ENCODE measurements at places on chromosomes 2 and 18.

DNA sequence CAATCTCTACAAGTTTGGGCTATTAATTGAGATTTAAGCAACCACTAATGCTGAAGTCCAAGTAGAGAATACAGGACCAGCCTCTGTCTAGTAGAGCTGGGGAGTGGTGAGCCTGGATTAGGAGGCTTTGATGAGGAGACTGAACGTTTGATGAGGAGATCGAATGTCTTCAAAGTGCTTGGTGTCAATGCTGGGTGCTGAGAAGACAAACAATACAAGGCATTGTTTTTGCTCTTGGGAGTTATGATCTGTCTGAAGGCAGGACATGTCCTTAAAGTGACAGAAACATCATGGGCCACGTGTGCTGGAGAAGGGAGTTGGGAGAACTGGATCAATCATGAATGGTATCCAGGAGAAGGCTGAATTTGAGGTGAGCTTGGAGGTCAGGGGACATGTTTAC, 143.6 kb downstream of the SPHKAP start:
- DNase-seq: no peak

- DNase-seq: peak; percentile 84
These were observed at the start of gene SDC1 for GRCh38 chr2:20224716-20225293. Gene SDC1, minus strand, starts transcription at chr2:20225130. Its CDS starts 263 bp downstream, at chr2:20224867.

- no peak for DNase-seq
These were observed 43.1 kb downstream of the MAP4K4 start for GRCh38 chr2:101740555-101740964.

DNA sequence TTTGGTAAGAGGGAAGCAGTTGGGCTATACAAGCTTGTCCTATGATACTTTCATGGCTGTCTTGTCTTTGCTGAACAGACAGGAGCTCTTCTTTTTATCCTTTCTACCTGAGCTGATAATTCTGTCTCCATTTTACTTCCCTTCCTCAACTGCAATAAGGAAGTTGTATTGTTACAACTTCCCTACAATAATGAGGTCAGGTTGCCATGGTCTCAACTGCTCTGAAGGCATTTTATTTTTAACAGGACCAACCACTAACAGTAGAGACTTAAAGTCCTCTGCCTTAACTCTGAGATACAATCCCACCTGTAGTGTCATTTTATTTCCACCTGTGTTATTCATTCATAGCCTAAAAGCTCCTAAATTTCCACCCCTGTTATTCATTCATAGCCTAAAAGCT, 118.6 kb upstream of the PGAP1 start:
- DNase-seq: no peak

DNA sequence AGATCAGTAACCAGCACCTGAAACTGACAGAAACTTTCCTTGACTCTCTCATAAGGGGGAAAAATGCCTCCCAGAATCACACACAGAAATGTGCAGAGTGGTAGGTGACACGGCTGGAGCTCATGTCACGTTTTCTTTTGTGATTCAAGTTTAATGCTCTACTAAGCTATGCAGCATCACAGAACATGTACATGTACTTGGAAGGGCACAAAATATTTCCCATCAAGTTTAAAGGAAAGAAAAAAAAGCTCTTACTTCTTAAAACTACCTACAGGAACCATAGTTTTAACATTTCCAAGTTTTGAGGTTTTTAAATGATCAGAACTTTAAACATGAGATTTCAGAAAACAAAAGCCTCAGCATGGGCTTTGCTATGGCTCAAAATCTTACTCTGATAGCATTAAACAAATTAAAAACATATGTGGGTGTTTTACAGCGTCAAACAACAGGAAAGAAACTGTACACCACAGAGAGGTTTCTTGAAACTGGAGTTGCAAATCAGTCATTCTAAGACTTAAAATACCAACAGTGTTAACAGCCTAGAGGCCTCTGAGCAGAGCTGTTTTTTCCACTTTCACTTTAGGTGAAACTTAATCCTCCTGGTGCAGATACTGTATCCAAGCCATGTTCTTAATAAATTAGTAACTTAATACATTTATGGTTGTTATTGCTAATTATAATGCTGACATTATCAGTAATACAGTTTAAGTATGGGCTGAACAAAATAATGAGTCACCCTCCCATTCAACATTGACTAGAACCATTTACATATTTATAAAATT, 30.1 kb downstream of the MBP start:
- no peak for DNase-seq

DNA sequence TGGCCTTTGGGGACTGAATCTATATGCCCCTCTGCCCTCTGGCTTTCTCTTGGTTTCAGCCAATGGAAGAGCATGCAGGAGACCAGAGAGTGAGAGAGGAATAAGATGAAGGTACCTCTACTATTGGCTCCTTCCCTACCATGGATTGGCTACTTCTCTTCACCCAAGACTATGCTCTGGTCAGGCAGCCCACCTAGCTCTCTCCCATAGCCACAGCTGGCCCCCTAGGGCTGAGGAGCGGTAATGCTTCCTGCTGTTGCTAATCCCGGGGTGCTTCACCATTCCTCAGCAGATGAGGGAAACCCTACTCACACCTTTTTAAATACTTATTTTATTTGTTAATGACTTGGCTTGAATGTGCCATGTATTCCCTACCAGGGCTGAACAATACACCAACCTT, 142.4 kb downstream of the MREG start:
- DNase-seq: no peak
